ENCODE measurements at places on chromosomes 12 and 14. TPM values are rescaled to one million over a fixed set of nuclear protein-coding genes. Genes with fewer than 3 reads are reported as not detected.

GRCh38 chr12:13372386-13372785 is 175.9 kb downstream of the EMP1 start:
- no peak for DNase-seq

DNA sequence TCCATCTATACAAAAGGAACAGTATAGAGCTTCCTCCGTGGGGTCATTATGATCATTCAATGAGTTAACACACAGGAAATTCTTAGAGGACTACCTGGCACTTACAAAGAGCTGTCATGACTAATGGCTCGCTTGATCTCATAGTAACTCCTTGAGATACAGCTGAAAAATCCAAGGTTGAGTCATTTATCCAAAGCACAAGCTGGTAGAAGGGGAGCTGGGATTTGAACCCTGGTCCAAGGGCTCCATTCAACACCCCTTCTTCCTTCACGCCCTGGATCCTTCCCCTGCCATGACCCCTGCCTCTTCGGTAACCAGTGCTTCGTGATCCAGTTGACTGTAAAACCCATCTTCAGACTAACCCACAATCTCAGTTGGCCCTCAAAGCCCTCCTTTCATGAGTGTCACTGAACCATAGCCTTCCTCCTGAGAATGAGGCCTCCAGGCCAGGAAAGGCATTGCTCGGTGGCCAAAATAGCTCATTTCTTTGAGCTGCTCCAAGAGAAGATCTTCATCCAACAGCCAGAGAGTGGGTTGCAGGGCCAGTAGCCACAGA is 7.8 kb downstream of the ZFP36L1 start:
- DNase-seq: no peak

DNA sequence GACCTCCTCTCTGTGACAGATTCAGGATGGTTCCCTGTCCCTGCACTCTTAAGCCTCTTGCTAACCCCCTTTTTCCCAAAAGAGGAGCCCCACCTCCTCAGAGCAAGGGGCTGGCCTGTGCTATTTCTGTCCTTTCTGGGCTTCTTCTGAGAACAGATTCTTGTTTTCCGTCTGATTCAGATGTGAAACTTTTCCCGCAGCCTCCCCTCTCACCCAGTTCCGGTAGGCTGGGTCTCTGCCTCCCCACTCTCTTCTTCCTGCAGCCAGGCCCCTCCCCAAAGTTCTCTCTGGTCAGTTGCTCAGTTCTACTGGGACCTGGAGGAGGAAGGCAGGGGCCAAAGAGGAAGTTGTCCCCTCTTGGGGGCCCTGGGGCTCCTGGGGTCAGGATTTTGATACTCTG is 11.8 kb downstream of the PDE1B start:
- peak; percentile 34 for DNase-seq

GRCh38 chr14:99586054-99586760 is 17.8 kb downstream of the CCDC85C start:
- DNase-seq: no peak

DNA sequence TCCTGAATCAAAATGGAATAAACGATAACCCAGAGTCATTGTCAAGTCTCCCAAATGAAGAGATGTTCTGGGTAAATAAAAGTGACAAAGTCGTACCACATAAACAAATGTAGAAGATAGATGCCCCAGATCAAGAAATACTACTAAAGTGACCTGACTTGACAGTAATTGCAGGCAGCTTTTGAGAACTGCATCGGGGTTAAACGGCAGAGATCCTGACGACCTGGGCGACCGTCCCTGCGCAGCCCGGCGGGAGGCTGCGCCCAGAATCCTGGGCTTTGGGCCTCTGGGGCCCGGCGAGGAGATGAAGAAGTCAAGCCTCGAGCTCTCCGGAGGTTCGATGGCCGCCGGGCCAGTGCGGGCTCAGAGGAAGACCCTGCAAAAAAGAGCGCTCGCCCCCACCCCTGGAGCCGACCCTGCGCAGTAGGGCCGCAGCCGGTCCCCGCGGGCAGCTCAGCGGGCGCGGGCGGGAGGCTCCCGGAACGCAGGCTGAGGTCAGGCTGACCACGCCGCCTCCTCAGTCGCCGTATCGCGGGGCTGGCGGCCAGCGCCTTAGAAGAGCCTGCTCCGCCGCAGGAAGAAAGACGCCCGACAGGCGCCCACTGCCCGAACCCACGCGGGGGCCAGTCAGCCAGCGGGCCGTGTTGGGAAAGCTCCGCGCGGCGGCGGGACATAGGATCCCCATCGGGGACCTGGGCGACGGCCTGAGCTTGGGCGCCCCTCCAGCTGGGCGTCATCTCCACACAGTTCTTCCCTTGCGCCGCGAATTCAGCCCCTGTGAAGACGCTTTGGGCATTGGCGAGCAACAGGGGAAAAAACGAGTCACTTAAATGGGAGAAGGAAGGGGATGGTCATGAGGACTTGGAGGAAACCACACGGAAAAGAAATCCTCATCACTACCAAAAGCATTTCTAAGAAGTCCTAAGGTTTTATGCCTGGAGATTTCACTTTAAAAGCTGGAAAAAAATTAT is 16.0 kb downstream of the NKX2-1 start:
- no peak for DNase-seq

DNA sequence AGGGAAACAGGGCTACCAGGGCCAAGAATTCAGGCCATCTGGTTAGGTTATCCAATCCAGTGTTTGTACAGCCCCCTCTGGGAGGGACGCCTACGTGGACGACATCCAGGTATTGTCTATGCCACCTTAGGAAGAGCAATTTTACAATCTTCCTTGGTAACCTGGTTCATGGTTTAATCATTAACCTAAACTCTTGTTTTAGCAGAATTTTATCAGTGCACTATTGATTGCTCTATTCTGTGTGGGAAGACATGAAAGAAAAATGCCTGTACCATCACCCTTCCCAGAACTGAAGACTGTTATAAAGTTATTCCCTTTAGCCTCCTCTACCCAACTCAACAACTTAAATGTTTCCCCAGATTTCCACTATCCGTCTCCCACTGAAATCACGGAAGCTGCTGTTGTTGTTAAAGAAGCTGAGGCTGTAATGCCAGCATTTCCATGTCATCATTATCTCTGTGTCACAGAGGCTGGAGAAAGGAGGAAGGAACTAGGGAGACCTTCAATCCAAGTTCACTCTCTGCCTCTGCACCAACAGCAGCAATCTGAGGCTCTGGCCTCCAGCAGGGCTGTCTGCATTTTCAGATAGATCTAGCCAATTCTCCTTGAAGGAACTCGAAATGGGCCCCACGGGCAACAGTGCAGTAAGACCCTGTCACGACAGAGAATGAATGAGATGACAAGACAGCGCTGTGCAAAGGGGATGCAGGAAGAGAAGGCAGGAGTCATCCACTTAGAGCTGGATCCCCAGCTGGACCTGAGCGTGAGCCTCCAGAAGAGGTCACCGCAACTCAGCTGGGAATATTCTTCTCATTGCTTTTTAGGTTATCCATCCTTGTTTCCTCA is 183.4 kb upstream of the GZMB start:
- peak; percentile 92 for DNase-seq

- no peak for DNase-seq
Measured at GRCh38 chr12:81705586-81705985, 53.6 kb downstream of the PPFIA2 start.

DNA sequence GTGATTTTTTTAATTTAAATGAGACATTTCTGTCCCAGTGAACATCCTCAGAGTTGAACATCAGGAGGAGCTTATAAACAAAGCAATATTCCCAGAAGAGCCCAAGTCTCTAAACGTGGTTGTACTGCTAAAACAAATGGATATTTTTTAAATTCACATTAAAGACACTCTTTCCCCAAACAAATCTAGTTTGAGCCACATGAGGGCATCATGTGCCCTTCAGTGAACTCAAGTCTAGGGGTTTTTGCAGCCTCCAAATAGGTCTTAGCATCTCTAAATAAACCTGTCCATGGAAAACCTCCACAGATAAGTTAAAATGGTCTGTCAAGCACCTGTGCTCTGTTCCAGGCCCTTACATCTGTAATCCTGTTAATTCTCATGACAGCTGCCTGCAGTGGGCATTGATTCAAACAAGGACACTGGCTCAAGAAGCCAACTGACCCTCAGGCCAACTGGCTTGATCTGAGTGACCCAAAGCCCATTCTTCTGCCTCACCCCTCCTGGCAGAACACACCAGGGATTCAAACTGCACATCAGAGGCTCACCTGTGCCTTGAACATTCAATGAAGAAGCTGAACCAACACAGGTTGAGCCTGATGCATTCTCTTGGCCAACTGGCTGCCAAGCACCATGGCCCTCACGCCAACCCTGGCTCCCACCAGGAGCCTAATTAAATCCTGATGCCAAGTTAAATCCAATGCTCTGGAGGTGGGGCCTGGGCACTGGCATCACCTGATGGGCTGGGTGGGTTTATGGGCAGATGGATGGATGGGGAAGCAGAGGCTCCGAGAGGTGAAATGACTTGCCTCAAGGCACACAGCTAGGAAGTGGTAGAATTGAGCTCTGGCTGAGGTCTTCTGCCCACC is 8.6 kb downstream of the ISCU start:
- no peak for DNase-seq

DNA sequence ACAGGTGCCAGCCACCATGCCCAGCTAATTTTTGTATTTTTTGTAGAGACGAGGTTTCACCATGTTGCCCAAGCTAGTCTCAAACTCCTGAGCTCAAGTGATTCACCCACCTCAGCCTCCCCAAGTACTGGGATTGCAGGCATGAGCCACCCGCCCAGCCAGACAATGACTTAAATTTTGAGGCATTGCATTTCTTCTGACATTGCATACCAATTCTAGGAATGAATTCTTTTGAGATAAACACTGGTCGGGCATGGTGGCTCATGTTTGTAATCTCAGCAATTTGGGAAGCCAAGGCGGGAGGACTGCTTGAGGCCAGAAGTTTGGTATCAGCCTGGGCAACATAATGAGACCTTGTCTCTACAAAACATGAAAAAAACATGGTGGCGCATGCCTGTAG is 2.5 kb upstream of the CELA1 start:
- no peak for DNase-seq

GRCh38 chr14:96309896-96310330 is 53.2 kb downstream of the ATG2B start:
- no peak for DNase-seq

DNA sequence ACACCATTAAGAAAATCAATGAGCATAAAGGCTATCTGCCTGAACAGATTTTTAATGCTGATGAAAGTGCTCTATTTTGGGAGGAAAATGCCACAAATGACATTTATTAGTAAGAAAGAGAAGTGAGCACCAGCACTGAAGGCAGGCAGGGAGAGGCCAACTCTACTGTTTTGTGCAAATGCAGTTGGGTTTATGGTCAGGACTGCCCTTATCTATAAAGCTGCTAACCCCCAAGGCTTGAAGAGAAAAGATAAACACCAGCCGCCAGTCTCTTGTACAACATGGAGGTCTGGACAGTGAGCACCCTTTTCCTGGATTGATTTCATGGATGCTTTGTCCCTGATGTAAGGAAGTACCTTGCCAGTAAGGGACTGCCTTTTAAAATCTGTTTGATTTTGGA is 246.8 kb upstream of the SFSWAP start:
- no peak for DNase-seq

- DNase-seq: no peak
Measured at GRCh38 chr12:1463073-1463905, 131.1 kb downstream of the FBXL14 start.

- DNase-seq: no peak
Measured at GRCh38 chr12:27968972-27969623, 3.4 kb downstream of the PTHLH start.

GRCh38 chr12:113369391-113369985 is 11.1 kb downstream of the PLBD2 start:
- no peak for DNase-seq

DNA sequence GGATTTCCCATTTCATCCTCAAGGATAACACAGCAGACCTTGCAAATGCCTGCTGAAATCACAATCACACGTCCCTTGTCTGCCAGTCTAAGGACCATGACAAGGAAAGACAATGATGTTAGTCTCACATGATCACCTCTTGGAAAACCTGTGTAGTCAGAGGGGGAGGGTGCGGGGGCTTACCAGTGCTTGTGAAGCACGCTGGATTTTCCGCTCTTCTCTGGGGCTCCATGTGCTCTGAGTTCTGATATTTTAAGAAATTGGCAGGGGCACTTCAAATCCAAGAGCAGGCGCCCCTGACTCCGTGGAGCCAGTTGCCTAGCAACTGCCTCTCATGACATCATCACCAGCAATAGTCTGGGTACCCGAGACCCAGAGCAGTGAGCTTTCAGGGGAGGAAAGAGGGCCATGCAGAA is 200.9 kb upstream of the C14orf180 start:
- DNase-seq: no peak

- no peak for DNase-seq
Measured at GRCh38 chr12:110199339-110200123, 75.4 kb downstream of the IFT81 start.

DNA sequence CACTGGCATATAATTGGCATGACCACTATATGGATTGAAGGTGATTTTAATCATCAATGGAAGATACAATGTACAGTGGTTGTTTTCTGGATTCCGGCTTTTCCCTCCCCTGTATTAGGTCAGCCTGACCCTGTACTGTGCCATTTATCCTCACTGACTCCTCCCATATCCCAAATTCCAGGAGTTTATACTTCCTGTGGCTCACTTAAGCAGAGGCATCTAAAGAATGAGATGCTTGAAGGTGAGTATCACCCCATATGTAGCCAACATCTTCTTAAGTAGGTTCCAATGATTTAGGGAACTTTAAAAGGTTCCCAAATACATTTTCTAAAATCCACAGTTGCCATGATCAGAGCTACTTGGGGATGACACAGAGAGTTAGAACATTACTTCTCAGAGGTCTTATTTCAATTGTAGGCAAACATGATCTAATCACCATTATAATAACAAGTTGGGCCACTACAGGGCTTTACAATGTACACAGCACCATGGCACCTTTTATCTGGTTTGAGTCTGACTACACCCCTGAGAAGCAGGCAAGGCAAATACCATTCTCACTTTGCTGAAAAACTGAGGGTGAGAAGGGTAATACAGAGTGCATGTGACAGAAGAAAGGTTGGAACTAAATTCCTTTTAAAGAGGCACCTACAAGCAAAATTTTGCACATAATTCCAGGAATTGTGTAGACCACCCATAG is 212.3 kb upstream of the GARIN6 start:
- no peak for DNase-seq

DNA sequence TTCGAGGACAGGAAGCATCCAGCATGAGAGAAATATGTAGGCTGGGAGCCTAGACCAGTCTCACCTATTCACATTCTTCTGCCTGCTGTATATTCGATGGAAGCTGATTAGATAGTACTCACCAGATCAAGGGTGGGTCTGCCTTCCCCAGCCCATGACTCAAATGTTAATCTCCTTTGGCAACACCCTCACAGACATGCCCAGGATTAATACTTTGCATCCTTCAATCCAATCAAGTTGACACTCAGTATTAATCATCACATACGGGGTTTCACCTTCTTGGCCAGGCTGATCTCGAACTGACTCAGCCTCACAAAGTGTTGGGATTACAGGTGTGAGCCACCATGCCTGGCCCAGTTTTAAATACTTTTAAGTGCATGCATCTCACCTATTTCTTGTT is 30.5 kb upstream of the SLC10A1 start:
- DNase-seq: no peak

The RAPGEF3 gene
- total RNA-seq: 54.8 TPM

The CBLN3 gene
- total RNA-seq: 14.0 TPM

The KLRK1 gene
- 5.0 TPM for total RNA-seq

The ACSM4 gene
- not detected for total RNA-seq

The PRH2 gene
- not detected for total RNA-seq

The RHNO1 gene
- 17.6 TPM for total RNA-seq

The FIGNL2 gene
- total RNA-seq: 0.75 TPM

The RARG gene
- total RNA-seq: 41.8 TPM

The CRIP1 gene
- 35.7 TPM for total RNA-seq

The HECTD4 gene
- 49.1 TPM for total RNA-seq

The IRAK3 gene
- total RNA-seq: 7.1 TPM

The BEST3 gene
- total RNA-seq: 0.46 TPM

Data from mucosa of gallbladder (tissue), 1 donor.